ENCODE measurements at places on chromosomes 7 and 10.

GRCh38 chr10:50506861-50507573, 116.7 kb downstream of the SGMS1 start:
- no peak for DNase-seq

DNA sequence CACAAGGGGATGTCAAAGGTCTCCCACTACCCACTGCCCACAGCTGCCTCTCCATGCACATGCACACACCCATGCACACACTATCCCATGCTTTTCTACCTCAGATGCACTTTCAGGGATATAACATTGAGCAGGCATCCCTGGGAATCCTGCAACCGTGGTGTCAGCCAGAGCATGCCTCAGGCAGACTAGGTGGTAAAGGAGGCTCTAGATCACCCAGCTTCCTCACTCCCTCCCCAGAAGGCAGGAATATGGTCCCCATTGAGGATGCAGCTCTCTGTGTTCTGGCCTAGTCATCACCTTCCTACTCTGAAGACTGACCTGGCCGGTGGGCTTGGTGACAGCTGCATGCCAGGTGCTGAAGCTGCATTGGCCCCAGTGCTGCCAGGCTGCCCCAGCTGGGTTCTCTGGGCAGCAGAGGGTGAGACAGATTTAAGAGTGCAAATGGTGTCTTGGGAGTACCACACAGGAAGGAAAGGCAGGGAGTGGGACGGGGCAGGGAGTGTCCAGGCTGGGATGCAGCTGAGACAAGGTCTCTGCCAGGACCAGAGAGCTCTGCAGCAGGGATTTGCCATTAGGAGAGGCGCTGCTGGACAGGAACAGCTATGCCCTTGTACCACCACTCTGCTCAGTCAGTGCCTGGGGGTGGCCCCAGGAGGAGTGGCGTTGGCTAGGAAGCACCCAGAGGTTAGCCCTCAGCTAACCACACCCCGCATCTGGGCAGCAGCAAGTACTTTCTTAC, 53.4 kb upstream of the GDF10 start:
- DNase-seq: no peak

DNA sequence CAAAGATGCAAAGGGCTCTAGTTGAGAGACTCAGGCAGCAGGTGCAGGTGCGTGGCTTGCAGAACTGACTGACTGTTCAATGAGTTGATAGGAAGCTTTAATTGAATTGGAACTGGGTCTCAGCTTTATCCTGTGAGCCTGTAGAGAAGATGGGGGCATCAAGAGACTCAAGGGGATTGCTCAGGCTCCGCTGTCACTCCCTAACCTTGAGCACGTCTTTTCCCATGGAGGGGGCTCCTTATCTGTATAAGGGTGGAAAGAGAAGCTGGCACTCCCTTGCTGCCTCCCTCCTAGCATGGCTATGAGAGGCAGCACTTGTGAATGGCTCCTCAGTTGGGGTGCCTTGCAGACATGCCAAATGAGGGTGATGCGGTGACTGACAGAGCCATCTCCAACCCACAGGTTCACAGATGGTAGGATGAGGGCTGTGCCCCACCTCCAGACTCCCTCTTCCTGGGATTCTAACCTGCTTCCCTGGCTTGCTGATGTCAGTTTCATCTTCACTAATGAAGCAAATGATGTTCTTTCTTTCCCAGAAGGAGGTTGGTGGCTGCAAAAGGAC, 12.4 kb upstream of the PLEKHA1 start:
- no peak for DNase-seq

DNA sequence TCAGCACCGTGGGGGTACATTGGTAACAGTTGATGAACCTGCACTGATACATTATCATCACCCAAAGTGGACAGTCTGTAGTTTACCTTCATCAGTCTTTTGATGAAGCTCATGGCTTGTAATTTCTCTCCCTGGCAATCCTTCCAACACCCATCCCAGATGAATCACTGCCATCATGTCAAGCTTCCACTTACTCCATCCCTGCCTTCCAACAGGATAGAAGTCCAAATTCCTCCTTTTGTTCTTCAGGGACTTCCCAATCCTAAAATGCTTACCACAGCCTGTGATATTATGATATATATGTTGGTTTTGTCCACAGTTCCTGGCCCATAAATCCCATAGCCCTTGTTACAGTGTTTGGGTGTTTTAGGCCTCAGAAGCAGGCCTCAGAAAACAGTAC, 16.1 kb downstream of the SNX10 start:
- no peak for DNase-seq

GRCh38 chr10:120517881-120518484, 61.0 kb downstream of the PLPP4 start:
- DNase-seq: no peak

DNA sequence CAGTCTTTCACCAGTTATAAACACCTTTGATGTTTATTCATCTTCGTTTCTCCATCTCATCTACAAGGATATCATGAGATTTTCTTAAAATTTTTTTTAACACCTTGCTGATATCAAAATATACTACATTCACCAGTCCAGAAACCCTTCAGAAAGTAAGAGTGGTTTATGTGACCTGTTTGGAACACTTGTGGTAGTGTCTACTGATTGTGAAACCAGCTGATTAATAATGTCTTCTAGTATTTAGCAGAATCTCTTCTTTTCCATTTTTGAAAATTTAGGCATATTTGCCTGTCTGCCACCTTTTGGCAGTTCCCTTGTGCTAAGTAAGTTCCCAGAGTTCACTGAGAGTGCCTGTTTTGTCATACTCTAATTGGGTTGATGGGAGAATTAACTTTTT, 18.5 kb downstream of the DLD start:
- no peak for DNase-seq

- DNase-seq: no peak
Observed at GRCh38 chr10:44958196-44958897, 1.3 kb upstream of the RASSF4 start.

- DNase-seq: no peak
Observed at GRCh38 chr7:87316097-87316700, 29.3 kb upstream of the CROT start.

All from activated CD4-positive, alpha-beta memory T cell treated with anti-CD3 and anti-CD28 coated beads for 36 hours (primary cell).